ENCODE measurements at places on chromosomes 12 and 14. TPM values are rescaled to one million over a fixed set of nuclear protein-coding genes. Genes with fewer than 3 reads are reported as not detected.

The SCNN1A gene
- total RNA-seq, result 136 TPM

GRCh38 chr12:1644534-1645438, 15.8 kb downstream of the WNT5B start:
- H3K36me3 ChIP-seq, result no peaks in the 10 kb centered on the region
- no peaks in the 10 kb centered on the region for H3K4me1 ChIP-seq
- H3K27ac ChIP-seq, result no peak overlapping the region
- H3K27me3 ChIP-seq, result no peaks in the 10 kb centered on the region

The ARHGEF25 gene
- total RNA-seq, result 0.83 TPM

- no peak overlapping the region for H3K27ac ChIP-seq
- no peaks in the 10 kb centered on the region for H3K27me3 ChIP-seq
- no peaks in the 10 kb centered on the region for H3K4me1 ChIP-seq
- H3K4me3 ChIP-seq, result no peak overlapping the region
- no peak for DNase-seq
Observed at GRCh38 chr12:120590741-120591407, 9.7 kb upstream of the POP5 start.

The GPHN gene
- 26.8 TPM for total RNA-seq

GRCh38 chr12:119255314-119255713, 76.6 kb downstream of the HSPB8 start:
- H3K4me3 ChIP-seq, result no peak overlapping the region
- no peaks in the 10 kb centered on the region for H3K27me3 ChIP-seq
- no peak overlapping the region for H3K27ac ChIP-seq
- DNase-seq, result no peak
- H3K36me3 ChIP-seq, result no peaks in the 10 kb centered on the region

- peaks cover 28% of the 10 kb centered on the region for H3K36me3 ChIP-seq
- H3K27me3 ChIP-seq, result no peaks in the 10 kb centered on the region
- peaks cover 15% of the 10 kb centered on the region for H3K4me1 ChIP-seq
- DNase-seq, result no peak
Observed at GRCh38 chr14:49853158-49853477, 530 bp upstream of the NEMF start.

GRCh38 chr12:77256956-77257355, 191.6 kb upstream of the E2F7 start:
- no peak overlapping the region for H3K27ac ChIP-seq
- H3K36me3 ChIP-seq, result no peaks in the 10 kb centered on the region
- peaks cover 5% of the 10 kb centered on the region for H3K4me1 ChIP-seq
- no peak overlapping the region for H3K4me3 ChIP-seq
- DNase-seq, result no peak

DNA sequence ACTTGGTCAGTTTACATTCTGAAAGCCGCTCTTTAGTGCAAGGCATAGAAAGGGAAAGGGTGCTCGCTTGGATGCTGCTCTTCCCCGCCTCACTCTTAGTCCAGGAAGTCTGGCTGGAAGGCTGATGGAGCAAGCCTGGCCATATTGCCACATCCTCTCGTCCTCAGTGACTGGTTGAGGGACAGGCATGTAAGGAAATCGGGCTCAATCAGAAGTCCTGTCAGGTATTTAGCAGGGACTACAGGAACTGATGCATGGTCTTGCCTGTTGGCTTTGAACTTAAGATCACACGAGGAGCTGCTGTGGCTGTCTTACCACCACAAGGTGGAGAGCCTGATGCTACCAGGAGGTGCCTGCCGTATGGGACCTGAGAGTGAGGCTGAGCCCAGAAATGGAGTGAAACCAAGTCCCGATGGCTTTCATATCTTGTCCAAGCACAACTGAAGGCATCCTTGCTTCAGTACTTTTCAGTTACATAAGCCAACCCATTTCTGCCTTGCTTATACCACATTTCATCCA, 10.7 kb upstream of the C12orf75 start:
- no peak overlapping the region for H3K27ac ChIP-seq
- no peaks in the 10 kb centered on the region for H3K27me3 ChIP-seq
- no peaks in the 10 kb centered on the region for H3K36me3 ChIP-seq
- H3K4me3 ChIP-seq, result no peak overlapping the region

DNA sequence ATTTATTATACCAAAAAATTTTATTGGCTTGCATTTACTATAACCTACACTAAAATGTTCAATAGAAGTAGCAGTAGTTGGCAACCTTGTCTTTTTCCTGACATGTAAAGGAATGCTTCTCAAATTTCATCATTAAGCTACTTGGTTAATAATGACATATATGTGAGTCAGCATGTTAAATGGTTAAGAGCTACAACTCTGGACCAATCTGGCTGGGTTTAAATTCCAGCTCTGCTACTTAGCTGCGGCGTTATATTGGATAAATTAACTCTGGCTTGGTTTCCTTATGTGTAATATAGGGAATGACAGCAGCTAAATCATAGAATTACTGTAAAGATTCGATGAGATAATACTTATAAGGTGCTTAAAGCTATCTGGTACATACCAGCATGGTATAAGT, 53.7 kb upstream of the OTOGL start:
- H3K4me1 ChIP-seq, result peaks cover 8% of the 10 kb centered on the region
- no peak overlapping the region for H3K27ac ChIP-seq
- no peaks in the 10 kb centered on the region for H3K36me3 ChIP-seq
- H3K27me3 ChIP-seq, result no peaks in the 10 kb centered on the region

The SCN8A gene
- 2.1 TPM for total RNA-seq

The B4GALNT1 gene
- 0.40 TPM for total RNA-seq

- no peak overlapping the region for H3K27ac ChIP-seq
- no peaks in the 10 kb centered on the region for H3K27me3 ChIP-seq
- peaks cover 7% of the 10 kb centered on the region for H3K4me1 ChIP-seq
- no peak for DNase-seq
Observed at GRCh38 chr12:130357241-130357640, 19.6 kb downstream of the PIWIL1 start.

- no peaks in the 10 kb centered on the region for H3K36me3 ChIP-seq
- H3K27ac ChIP-seq, result peak overlapping the region; percentile 70
- no peak for DNase-seq
- H3K27me3 ChIP-seq, result no peaks in the 10 kb centered on the region
- no peak overlapping the region for H3K4me3 ChIP-seq
- peaks cover 77% of the 10 kb centered on the region for H3K4me1 ChIP-seq
Observed at GRCh38 chr12:87809916-87810315, 219.3 kb downstream of the C12orf50 start.

The COX14 gene
- 45.2 TPM for total RNA-seq

- peak overlapping the region; percentile 48 for H3K4me3 ChIP-seq
- H3K27ac ChIP-seq, result peak overlapping the region; percentile 87
- H3K4me1 ChIP-seq, result peaks cover 23% of the 10 kb centered on the region
- DNase-seq, result peak; percentile 89
- peaks cover 5% of the 10 kb centered on the region for H3K36me3 ChIP-seq
- no peaks in the 10 kb centered on the region for H3K27me3 ChIP-seq
Observed at GRCh38 chr14:100440207-100440631, 117.1 kb downstream of the SLC25A47 start.

- H3K4me1 ChIP-seq, result peaks cover 15% of the 10 kb centered on the region
- H3K36me3 ChIP-seq, result no peaks in the 10 kb centered on the region
- DNase-seq, result peak; percentile 66
- H3K27ac ChIP-seq, result peak overlapping the region; percentile 16
Observed at GRCh38 chr12:53820514-53821306, 68.9 kb upstream of the CISTR start.

The KRT82 gene
- not detected for total RNA-seq

- no peak for DNase-seq
- H3K4me3 ChIP-seq, result no peak overlapping the region
- H3K27me3 ChIP-seq, result no peaks in the 10 kb centered on the region
- H3K36me3 ChIP-seq, result no peaks in the 10 kb centered on the region
Observed at GRCh38 chr12:118541071-118541470, 164.7 kb downstream of the SUDS3 start.

DNA sequence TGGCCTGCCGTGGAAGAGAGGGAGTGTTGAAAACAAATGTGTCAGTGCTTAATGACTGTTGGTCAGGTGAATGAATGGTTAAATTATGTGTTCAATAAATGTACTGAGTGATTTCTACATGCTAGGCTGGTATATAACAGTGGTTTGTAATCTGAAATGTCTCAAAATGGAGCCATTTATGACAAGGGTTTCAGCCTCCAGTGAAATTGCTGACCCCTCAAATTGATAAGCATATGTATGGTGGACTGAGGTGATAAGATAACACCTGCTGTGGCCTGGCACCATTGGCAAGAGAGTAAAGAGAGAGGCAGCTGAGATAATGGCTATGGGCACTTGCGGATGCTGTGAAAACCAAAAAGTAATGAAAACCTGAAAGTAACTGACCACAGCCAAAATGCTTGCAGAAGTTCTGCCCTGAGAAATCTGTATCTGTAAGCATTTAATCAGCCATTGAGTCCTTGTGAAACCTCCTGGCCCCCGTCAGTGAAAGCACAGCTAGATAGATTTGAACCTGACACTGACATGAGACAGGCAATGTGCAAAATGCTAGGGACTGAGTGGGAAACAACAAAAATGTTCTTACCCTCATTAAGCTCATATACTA, 1.4 kb upstream of the BCAT1 start:
- no peak overlapping the region for H3K4me3 ChIP-seq
- H3K36me3 ChIP-seq, result no peaks in the 10 kb centered on the region
- peaks cover 7% of the 10 kb centered on the region for H3K4me1 ChIP-seq
- no peaks in the 10 kb centered on the region for H3K27me3 ChIP-seq
- no peak for DNase-seq
- no peak overlapping the region for H3K27ac ChIP-seq

The BATF gene
- not detected for total RNA-seq

DNA sequence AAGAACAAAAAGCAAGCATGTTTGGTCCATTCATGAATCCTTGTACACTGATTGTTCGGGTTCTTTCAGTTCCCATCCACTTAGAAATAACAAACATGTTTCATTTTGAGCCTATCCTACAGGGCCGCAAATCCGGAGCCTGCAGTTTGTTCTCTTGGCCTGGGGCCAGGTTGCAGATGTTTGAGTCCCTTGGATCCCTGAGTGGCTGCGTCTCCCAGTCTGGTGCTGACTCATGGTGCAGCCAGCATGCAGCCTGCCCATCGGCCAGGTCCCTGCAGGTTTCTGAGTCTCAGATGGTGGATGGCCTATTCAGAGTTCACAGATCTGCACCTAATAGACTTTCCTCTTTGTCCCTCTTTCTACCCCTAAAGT, 1.9 kb upstream of the DYNC1H1 start:
- H3K27ac ChIP-seq, result peak overlapping the region; percentile 51
- peak; percentile 89 for DNase-seq
- no peak overlapping the region for H3K4me3 ChIP-seq
- no peaks in the 10 kb centered on the region for H3K27me3 ChIP-seq

DNA sequence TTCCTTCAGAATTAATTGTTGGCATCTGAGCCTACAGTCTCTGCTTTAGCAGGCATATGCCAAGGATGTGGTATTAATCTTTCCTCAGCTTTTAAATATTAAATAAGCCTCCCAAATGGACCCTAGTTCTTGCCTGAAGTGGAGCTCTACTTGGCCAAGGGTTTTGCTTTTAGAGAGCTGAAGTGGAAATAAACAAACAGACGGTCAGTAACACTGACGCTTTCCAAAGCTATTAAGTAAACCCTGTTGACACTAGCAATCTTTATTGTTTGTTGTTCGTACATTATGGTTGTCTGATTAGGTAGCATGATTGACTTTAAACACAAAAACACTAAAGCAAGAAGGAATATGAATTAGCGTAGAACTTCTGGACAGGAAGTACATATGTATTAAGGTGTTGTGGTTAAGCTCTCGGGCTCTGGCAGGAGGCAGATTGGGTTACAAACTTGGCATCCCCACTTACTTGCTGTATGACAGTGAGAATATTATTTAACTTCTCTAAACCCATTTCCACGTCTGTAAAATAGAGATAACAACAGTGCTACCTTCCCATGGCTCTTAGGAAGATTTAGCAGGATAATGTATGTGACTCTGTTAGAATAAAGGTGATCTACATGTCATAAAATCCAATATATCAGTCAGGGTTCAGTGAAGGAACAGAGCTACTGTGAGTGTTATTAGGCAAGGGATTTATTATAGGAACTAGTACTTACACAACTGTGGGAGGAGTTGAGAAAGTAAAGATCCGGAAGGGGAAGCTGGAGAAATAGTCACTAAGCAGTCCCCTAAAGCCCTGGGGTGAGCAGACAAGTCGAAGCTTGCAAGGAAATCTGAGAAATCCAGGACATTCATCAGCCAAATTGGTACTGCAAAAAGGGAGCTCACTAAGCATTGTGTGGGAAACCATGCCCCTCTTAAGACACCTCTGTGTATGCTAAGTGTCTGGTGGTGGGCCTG, 92.2 kb upstream of the ATF7IP start:
- peaks cover 14% of the 10 kb centered on the region for H3K4me1 ChIP-seq
- peak overlapping the region; percentile 86 for H3K27ac ChIP-seq
- peak; percentile 94 for DNase-seq

DNA sequence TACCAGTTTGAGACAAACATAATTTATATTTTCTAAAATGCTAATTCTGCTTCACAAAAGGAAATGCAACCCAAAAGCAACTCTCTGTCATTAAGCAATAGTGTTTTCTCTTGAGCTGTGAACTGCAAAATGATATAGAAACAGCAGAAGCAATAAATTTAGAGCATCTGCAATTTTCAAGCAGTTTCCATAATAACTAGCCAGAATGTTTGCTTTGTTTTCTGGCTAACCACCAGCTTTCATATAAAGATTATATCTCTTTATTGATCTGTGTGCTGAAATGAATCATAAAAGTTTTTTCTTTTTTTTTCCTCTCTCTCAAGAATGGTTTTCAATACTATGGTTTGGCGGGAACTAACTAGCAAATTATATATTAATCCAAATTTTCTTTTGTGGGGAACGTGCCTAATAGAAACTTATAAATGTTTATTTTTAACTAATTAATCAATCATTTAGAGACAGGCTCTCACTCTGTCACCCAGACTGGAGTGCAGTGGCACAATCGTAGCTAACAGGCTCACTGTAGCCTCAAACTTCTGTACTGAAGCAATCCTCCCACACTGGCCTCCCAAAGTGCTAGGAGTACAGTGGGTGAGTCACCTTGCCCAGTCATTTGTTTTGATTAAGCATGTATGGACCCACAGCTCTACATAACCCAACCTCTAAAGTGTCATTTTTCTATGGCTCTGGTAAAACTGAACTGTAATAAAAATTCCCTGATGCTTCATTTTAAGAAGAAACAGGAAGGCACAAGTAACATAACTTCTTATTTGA, 830.1 kb upstream of the MGAT4C start:
- peak; percentile 50 for DNase-seq
- H3K4me1 ChIP-seq, result no peaks in the 10 kb centered on the region
- H3K4me3 ChIP-seq, result no peak overlapping the region
- H3K27ac ChIP-seq, result no peak overlapping the region
- H3K27me3 ChIP-seq, result no peaks in the 10 kb centered on the region

- DNase-seq, result no peak
- no peaks in the 10 kb centered on the region for H3K27me3 ChIP-seq
- H3K27ac ChIP-seq, result no peak overlapping the region
- peaks cover 4% of the 10 kb centered on the region for H3K36me3 ChIP-seq
- H3K4me3 ChIP-seq, result no peak overlapping the region
Observed at GRCh38 chr12:46261646-46262045, 7.2 kb downstream of the SLC38A1 start.

- H3K36me3 ChIP-seq, result peaks cover 6% of the 10 kb centered on the region
- H3K4me1 ChIP-seq, result no peaks in the 10 kb centered on the region
- H3K27ac ChIP-seq, result no peak overlapping the region
Observed at GRCh38 chr12:47408171-47408871, 297.5 kb downstream of the RPAP3 start.
